ENCODE measurements at places on chromosomes 11 and 22.

DNA sequence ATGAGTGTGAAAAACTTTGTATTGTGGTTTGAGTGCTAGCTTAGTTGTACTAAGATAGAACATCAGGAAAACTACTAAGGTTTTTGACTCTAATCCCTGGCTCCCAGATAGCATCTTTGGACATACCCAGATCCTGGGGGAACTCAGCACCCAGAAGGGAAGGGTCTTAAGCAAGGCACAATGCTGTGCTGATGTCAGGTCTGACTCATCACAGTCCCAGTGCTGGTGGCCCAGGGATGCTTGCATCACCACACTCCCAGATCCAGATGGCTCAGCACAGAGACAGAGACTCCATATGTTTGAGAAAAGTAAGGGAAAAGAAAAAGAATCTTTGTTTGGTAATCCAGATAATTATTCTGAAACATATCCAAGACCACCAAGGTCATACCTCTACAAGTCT is 18.3 kb upstream of the OR56A3 start:
- no peak for DNase-seq

GRCh38 chr11:120835601-120836228 is 188.2 kb upstream of the TBCEL start:
- no peak for DNase-seq

DNA sequence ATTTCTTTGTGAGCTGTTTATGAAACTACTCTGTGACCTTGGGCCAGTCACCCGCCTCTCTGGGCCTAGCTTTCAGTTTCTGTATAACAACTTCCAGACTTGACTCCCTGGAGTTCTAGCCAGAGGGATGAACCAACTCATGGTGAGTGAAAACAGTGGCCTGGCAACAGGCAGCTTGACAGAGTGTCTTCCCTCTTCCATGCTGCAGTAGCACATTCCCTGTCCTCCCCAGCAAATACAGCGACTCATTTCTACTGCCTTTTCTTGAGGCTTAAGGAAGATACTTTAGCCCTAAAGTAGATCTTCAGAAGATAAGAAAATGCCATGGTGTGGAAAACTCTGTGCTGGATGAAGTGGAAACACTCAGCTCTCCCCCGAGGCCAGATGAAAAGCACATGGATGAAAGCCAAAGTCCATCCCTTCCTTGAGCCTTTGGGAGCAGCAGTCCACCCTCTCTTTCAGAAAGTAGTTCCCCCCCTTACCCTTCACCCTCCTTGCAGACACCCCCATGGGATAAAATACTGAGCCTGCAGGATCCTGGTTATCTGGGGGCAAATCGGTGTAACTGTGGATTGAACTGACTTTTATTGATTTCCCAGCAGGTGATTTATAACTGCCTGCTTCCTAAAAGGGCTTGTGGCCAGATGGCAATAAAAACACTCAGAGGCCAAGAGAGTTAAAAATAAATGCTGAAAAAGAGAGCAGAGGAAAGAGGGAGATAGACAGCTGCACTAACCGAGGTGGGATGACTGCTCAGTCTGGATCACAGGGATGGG is 24.1 kb downstream of the IRAG1 start:
- no peak for DNase-seq

DNA sequence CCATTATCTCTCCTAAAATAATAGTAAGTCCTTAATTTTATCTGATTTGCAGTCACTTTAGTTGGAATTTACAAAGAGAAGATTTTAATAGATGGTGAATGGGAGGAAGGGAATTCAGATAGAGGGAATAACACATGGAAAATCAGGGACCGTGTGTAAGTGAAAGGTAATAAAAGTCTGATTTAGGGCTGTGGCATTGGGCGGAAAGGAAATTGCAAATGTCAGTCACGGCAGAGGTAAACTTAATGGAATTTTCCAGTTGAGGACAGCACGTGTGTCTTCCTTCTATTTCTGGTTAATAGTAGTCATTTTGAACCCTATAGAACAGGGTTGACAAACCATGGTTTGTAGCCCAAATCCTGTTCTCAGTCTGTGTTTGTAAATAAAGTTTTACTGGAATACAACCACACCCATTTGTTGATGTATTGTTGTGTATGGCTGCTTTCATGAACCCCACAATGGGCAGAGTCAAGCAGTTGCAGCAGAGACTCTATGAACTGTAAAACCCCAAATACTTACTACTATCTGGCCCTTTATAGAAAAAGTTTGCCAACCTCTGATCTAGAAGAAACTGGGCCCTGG is 34.1 kb downstream of the PACS1 start:
- no peak for DNase-seq

- no peak for DNase-seq
Observed at GRCh38 chr11:61895718-61896059, 4.3 kb upstream of the FADS3 start.

- no peak for DNase-seq
Observed at GRCh38 chr11:110152199-110152598, 59.0 kb downstream of the ZC3H12C start.

- no peak for DNase-seq
Observed at GRCh38 chr11:65958291-65958690, 3.2 kb upstream of the SART1 start.

DNA sequence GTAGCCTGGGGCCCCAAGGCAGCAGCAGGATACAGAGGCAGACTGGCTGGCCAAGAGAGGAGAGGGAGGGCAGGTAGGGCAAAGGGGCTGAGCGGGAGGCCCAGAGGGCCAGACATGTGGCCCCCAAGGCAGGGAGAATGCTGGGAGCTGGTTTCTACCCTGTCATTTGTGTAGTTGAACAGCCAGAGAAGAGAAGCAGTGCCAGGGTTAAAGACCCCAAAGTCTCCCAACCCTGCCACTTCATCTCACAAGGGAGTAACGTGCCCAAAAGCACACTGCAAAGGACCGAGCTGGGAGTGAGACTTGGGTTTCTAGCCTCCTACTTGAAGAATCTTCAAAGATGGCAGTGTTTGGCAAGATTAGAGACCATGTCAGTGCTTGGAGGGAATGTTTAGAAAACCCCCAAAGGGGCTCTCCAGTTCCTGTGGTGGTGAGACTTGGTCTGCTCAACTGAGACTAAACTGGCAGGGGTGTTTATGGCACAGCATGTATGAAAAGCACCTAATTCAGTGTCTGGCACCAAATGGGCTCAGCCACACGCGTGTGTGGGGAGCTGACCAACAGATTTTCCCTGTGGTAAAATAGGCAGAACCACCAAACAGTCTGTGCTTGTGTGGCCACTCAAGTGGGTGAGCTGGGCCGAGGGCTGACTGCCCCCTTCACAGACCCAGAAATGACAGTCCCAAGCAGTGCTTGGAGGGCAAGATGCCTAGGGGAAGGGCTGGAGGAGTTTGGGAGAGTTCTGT is 68.2 kb upstream of the CLTCL1 start:
- DNase-seq = no peak

DNA sequence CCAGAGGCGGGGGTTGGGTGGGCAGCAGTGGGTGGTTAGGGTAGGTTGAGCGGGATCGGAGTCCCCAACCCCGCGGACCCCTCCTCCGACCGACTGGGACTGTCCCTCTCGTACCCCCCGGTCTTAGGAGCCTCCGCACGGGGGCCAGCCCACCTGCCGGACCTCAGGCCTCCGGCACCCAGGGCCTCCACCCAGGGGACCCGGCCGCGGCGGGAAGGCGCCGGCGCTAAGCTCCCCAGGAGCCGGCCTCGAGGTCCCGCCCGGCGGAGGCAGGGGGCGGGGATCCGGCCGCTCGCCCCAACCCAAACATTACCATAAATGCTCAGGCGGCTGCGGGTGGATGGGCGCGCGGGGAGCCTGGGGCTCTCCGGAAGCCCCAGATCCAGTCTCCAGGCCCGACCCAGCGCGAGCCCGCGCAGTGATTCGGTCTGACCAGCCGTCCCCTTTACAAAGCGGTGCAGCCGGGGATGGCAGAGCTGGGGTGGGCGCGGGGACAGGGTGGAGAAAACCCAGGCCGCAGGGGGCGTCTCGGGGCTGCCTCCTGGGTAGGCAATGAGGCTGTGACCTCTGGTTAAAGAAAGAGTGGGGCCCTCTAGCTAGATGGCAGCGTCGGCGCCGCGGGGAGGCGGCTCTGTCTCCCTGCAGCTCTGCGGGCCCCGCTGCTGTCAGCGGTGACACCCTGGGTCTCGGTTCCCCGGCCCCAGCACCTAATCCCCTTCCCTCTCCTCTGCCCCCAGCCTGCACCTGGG is 4.0 kb upstream of the MCAM start:
- no peak for DNase-seq

GRCh38 chr22:35695202-35695601 is 22.5 kb upstream of the APOL5 start:
- no peak for DNase-seq

GRCh38 chr11:7509966-7510365 is 3.8 kb upstream of the PPFIBP2 start:
- no peak for DNase-seq

DNA sequence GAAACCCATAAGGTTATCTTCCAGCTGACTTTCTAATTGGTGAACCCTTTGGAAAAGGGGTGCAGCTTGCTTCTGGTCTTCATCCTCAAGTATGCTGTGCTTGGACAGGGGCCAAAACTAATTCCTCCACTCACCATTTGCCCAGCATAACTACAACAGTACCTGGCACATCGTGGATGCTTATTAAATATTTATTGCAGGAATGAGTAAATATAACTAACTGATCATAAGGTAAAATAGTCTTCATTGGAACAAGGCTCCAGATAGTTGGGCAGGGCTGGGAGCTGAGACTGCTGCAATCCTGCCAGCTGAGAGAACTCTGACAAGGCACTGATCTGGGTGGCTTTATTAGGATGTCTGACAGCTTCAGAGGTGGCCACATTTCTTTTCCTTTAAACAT is 2.4 kb upstream of the SIDT2 start:
- DNase-seq = no peak

DNA sequence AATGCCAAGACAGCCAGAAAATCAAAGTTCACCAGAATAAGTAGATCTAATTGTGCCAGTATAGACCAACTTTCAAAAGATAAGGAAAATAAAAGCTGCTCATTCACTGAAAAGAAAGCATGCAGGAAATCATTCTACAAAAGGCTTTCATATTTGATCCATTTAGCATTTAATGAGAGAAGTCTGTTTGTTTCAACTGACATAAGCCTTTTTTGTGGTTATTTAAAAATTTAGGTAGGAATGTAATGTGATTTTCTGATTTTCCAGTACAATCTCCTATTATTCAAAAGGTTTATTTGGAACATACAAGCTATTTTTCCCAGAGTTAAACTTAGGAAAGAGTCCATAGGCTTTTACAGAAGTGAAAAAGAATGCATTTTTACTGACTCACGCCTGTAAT is 92.7 kb downstream of the SBF2 start:
- DNase-seq = no peak

DNA sequence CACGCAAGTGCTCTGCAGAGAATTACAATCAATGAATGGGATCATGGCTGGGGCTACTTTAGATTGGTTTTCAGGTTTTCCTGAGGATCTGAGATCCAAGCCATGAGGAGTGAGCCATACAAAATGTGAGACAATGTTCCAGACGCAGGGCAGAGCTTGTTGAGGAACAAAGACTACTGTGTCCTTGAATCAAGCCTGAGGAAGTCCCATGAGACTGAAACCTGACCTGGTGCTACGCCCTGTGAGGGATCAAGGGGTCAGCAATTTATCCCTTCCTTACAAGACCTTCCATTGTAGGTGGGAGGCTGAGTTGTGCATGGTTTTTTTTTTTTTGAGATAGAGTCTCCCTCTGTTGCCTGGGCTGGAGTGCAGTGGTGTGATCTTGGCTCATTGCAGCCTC is 2.1 kb downstream of the INCENP start:
- no peak for DNase-seq

GRCh38 chr22:22928666-22929380 is 41.2 kb downstream of the IGLL5 start:
- DNase-seq = no peak

- no peak for DNase-seq
Observed at GRCh38 chr11:36385121-36385970, 89.3 kb downstream of the PRR5L start.

GRCh38 chr11:117702946-117703598 is 93.9 kb downstream of the DSCAML1 start:
- no peak for DNase-seq

DNA sequence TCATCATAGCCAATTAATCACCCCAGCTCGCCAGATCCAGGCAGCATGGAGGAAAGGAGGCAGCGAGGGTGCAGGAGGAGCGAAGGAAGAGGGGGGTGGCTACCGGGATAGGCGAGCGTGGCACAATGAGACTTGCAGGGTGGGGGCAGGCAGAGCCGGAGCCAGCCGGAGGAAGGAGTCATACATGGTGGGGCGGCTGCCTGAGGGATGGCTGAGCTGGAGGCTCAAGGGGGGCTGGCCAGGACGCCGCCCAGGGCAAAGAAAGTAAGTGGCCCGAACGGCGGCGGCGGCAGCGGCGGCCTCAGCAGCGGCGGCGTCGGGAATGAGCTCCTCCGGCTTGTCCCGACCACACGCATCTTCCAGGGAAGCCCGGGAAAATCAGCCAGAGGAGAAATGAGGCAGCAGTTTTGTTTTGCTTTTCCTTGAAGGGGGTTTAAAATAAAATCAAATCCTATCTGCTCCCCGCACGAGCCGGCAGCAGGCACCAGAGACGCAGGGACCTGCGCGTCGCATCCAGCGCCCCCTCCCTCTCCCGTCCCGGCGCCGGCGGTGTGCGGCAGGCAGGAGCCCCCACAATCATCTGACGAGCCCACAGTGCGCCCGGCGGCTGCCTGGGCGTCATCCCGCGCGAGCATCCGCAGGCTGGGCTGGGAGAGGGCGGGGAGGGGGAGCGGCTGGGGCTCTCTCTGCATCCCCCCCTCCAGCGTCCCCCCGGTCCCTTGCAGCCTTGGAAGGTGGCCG is 263.6 kb downstream of the CTTN start:
- DNase-seq = no peak

DNA sequence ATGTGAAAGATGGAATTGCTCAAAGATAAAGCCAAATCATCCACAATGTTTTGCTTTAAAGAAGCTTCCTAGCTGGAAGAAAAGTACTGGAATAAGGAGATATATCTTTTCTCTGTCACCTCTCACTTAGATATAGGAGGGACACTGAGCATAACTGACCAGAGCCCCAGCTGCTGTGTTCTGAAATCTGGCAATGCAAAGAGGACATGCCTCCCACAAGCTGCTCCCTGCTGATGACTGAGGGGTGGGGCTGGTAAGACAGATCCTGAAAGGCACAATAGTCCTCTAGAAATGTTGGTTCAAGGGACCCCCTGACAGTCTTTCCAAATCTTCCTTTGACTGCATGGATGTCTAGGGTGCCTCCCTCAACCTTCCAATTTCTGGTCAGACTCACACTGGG is 67.0 kb downstream of the SC5D start:
- no peak for DNase-seq

GRCh38 chr22:48846200-48846599 is 981.5 kb downstream of the BRD1 start:
- DNase-seq = no peak

- no peak for DNase-seq
Observed at GRCh38 chr11:67055812-67056211, 835 bp upstream of the RHOD start.

GRCh38 chr22:33519071-33519973 is 401.0 kb downstream of the LARGE1 start:
- DNase-seq = no peak

Measured in stimulated activated CD8-positive, alpha-beta memory T cell treated with anti-CD3 and anti-CD28 coated beads, Interleukin-7, amount 100 ng/mL, for 24 hours (primary cell).